ENCODE measurements at places on chromosomes 5 and 9.

- DNase-seq, result no peak
These were observed 471.1 kb upstream of the MPDZ start for GRCh38 chr9:13750639-13751038.

DNA sequence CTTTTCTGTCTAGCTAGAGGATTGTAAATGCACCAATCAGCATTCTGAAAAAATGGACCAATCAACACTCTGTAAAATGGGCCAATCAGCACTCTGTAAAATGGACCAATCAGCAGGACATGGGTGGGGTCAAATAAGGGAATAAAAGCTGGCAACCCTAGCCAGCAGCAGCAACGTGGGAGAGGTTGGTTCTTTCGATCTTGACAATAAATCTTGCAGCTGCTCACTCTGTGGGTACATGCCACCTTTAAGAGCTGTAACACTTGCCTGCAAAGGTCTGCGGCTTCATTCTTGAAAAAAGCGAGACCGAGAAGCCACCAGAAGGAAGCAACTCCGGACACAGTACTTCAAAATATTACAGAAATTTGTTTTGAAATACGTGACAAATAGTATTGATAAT is 424.6 kb upstream of the CDH9 start:
- no peak for DNase-seq

- DNase-seq, result no peak
These were observed 696 bp downstream of the ZNF622 start for GRCh38 chr5:16464664-16465543.

GRCh38 chr9:121179930-121180681 is 21.6 kb downstream of the RAB14 start:
- no peak for DNase-seq

- DNase-seq, result no peak
These were observed 1.8 kb upstream of the MYORG start for GRCh38 chr9:34378376-34379060.

DNA sequence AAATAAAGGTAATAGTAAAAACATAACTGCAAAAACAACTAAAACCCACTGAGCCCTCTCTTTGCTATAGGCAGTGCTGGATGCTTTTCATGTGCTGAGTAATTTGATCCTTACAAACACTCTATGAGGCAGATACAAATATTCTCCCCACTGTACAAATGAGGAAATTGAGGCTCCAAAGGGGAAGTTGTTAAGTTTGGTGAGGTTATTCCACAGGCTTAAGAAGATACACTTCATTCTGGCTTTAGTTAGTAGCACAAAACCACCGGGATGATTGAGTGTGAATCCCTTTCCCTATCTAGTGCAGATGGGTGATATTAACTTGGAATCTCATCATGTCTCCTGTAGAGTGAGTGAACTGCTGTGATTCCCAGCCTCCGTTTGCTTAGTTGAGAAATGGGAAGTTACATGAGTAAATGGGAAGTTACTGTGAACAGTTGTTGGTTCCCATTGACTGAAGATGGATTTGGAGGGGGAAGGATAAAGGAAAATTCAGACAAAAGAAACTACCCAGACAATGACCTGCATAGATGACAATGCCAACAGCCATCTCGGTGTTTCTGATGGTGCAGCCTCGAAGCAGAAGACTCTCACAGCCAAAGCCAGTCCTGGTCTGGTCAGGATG is 208.3 kb downstream of the ATP10B start:
- DNase-seq, result no peak

- no peak for DNase-seq
These were observed 32.7 kb upstream of the FCN2 start for GRCh38 chr9:134847752-134848432.

DNA sequence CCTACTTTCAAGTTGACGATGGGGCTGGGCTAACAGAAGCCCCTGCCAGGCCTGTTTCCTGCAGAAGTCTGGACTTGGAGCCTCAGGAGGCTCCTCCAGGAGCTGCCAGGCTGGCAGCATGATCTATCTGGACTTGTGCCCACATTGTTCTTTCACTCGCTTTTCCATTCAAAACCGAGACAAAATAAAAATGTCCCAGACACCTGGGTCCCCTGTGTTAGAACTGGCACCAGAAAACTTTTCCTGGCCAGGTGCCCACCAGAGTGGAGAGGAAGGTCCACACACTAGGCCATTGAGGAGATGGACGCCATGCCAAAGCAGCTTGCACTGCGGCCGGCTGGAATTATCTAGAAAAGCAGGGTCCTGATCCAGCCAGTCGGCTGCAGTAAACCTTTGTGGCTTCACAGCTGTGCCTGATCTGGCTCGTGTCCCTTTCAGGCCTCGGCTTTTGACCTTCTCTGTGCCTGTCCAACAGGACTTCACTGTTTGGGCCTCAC is 78.2 kb downstream of the GCNT1 start:
- DNase-seq, result no peak

DNA sequence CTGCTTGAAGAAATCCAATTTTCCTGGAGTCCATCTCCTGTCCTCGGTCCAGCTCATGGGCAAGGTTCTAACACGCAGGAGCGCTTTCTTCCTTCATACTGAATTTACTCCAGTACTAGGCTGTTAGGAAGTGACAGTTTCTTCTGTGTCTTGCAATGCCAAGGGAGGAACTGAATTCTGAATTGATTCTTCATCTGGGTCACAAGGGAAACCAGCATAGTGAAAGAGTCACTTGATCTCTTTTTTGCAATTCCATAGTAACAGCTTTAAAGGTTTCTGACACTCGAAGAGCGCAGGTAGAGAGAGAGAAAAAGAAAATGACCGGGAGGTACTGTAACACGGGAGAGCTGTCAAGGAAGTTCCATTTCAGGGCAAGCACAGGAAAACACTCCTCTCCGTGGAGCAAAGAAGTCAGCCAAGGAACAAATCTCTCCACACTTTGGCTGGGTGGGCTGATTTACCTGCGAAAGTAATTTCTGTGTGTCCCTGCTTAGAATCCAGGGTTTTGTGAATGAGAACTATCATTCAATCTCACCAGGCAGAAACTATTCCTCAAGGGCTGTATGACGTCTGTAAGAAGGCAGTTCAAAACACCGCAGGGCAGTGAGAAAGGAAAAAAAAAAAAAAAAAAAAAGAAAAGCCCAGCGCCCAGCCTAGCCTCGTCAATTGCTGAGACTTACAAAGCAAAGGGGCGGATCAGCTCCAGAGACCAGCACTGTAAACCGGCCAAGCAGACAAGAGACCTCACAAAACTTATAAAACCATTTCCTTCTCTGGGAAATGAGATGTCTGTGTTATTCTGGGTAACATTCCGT is 617.8 kb downstream of the PDE4D start:
- no peak for DNase-seq

DNA sequence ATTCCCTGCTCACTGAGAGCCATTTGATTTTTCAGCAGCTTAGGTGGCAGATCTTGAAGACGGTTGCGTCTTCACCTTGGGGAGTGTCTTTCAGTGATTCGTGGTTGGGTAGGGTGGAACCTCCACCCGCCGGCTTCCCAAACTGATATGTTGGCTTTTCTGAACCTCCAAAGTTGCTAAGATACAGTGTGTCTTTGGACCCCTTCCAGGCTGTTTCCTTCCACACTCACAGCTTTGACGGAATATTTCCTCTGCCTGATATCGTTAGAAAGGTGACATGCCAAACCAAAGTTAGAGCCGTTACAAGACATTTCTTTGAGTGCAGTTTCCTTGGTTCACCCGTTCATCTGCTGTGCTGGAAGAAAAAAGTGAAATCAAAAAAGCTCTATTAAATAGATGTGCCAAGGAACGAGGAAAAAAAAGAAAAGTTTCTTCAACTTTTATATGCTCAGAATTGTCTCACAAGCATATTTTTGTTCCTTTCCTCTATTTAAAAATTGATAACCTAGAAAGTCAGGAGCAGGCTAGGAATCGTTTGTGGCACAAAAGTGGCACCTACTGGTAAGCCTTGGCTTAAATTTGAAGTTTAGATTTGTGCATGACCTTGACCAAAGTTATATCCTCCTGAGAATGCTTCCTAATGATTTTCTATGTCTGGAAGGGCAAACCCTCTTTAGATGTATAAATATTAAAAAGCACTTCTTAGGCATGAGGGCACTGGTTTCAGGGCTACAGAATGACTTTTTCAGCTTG is 270.7 kb upstream of the WWC1 start:
- DNase-seq, result no peak

DNA sequence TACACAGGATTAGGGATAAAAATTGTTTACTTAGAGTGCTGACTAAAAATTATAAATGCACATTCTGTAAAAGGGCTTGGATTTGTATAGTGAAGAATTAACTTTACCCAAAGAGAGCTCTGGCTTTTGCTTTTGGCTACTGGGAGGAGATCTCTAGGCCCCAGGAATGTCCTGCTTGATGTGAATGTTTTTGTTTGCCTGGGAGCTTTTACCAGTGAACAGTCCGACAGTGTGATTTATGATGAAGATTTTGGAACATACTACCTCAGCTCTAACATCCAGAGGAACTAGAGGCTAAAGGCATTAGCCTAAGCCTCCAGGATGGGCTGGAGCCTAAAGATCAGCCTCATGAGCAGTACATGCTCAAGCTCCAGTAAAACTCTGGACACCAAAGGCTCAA is 103.7 kb upstream of the RFX3 start:
- DNase-seq, result no peak

GRCh38 chr5:14306329-14306815 is 163.2 kb downstream of the TRIO start:
- no peak for DNase-seq

DNA sequence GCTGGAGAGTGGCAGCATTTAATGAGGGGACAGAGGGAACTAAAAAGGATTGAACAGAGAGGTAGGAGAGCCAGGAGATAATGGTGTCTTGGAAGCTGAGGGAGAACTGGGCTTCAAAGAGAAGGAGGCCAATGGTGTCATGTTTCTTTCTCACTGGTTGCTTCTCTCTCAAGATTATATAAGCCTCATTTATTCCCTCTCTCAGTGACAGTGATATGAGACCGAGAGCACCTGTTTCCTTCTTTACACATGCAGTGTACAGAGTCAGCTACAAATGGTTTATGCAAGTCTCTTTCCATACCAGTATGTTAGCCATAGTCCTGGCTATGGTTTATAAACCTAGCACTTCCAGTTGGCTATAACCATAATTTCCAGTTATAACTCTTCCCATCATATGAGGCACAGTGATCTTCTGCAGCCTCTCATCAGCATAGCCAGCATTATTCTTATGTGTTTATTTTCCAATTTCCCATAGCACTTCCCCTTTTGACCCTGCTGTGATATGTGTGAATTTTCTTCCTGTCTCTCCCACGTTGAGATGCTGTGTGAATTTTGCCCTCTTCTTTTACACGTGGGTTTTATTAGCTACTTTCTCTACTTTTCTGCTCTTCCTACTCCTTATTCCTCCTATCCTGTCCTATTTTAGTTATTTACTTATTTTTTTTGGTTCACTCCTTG is 71.2 kb downstream of the UNC13B start:
- no peak for DNase-seq

DNA sequence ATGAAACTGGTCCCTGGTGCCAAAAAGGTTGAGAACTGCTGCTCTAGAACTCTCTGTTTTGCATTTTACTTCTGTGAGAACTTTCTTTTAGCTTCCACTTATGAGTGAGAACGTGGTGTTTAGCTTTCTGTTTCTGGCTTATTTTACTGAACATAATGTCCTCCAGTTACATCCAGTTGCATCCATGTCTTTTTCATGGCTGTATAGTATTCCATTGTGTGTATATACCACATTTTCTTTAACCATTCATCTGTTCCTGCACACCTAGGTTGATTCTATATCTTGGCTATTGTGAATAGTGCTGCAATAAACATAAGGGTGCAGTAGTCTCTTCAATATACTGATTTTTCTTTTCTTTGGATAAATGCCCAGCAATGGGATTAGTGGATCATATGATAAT is 165.7 kb downstream of the NPR3 start:
- no peak for DNase-seq

DNA sequence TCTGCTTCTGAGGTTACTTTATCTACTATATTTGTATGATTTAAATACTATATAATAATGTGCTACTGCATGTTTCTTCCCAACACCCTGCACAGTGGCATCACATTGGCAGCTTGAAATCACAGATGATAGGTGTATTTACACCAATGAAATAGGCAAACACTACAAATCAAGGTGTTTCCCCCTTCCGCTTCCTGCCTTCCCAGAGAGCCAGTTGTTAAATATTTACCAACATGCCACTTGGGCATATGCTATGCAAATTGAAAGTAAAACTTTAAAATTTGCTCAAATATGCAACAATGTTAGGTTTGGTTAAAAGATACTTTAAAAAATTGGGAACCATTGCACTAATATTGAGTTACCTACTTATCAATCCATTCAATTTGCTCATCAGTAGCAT is 58.2 kb upstream of the SMARCA2 start:
- DNase-seq, result no peak

DNA sequence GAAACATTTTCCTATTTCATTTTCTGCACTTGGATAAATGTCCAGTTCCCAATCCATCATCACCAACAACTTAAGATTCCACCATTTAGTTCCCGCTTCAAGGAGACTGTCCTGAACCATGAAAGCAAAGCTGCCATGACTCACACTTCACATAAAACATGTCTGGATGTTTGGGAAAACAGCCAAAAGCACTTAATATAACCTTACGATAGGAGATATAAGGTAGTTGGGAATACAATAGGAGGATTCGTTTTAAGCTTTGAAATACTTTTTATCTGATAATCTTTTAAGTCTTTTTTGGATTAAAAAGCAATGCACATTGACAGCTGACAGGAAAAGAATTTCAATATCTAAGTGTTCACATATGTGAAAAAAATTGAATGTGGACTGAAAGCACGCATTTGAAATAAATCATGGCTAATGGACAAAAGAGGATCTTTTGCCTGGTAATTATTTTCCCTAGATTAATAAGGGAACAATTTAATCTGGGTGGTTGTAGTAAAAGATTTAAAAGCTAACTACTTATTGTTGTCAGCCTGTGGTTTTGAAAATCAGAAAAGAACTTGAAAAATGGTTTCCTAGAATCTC is 17.3 kb upstream of the TGFBI start:
- DNase-seq, result no peak

- no peak for DNase-seq
These were observed 41.9 kb downstream of the CD180 start for GRCh38 chr5:67154556-67155206.

DNA sequence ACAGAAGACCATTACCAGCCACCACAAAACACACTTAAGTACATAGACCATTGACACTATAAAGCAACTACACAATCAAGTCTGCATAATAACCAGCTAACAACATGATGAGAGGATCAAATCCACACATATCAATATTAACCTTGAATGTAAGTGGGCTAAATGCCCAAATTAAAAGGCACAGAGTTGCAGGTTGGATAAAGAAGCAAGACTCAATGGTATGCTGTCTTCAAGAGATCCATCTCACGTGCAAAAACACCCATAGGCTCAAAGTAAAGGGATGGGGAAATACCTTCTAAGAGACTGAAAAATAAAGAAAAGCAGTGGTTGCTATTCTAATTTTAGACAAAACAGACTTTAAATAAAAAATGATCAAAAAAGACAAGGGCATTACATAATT is 113.6 kb upstream of the CD180 start:
- no peak for DNase-seq

DNA sequence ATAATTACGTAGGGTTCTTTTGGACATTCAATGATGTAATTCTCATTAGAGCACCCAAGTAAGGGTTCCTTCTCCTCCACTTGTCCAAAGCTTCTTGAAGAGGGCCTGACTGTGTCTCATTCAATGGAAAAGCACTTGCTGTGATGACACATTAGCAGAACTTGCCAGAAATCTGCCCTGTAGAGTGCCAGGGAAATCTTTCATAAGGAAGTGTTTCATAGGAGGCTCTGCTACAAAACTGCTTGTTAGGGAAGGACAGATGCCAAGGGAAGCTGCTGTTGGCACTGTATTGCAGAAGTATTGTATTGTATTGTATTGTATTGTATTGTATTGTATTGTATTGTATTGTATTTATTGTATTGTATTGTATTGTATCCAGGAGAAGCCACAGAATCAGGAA is 45.5 kb upstream of the MPDZ start:
- DNase-seq, result no peak
